ENCODE measurements at places on chromosomes 3 and 15. TPM values are rescaled to one million over a fixed set of nuclear protein-coding genes. Genes with fewer than 3 reads are reported as not detected.
A peak's percentile ranks its signal among the peaks of the same experiment; 100 is the strongest.

DNA sequence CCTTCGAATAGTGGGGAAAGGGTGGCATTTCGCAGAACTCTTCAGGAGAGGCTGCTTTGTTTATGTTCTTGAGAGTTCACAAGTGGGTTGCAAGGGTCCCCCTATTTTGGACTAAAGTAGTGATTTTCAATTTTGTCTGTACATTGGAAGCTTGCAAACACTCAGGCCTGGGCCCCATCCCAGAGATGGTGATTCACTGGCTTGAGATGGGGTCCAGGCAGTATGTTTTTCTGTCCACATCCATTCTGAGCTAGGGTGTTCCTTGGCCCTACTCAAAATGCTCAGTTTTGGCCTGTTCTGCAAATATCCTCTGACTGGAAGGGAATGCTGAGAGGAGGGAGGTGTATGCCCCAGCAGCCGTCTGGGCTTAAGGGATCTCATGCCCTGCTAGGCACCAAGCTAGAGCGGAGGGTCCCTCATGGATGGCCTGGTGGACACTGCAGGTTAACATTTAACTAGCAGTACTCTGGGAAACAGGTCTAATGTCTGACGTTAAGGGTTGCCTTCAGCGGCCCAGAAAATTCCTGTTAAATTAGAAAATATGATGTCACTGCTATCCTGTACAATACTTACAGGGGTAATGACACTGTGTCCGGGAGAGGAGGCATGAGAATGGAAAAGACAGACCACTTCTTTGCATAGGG lies 181.4 kb downstream of the OPA1 start:
- no peak for DNase-seq

DNA sequence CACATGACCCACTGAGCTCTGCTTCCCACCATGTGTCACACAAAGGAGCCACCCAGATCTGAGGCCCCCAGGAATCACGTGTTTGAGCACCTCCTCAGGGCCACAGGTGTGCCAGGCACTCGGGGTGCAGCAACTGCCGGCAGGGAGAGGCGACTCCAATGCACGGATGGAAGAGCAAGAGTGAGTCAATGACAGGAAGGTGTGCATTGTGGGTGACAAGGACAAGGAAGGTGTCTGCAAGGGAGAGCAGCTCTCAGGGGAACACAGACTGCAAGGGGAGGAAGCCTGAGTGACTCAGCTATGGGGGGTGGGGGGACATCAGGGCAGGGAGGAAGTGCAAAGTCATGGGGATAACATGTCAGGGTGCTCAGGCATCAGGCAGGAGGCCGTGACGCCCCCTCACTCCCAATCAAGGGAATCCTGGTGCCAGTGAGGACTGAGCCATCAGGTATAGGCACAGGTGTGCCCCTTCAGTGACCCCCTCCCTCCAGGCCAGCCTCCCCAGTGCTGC lies 67.4 kb downstream of the NUP210 start:
- peak; percentile 10 for DNase-seq

- no peak for DNase-seq
Observed at GRCh38 chr15:73714695-73715301, 30.6 kb downstream of the CD276 start.

DNA sequence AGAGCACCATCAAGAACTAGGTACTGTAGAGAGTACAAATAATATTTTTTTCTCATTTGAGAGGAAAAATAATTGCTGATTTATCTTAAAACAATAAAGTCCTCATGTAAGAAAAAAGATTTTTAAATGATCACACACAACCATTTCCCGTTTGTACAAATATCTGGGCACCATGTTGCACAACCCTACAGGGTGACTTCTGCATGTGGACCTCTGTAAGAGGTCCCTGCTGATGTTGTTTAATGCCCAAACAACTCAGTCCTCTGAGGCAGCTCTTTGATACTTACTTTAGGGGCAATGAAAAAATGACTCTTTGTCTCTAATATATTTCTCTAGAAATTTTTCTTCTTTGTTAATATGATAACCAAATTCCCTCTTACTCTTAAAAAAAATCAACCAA lies 168.1 kb upstream of the SATB1 start:
- no peak for DNase-seq

DNA sequence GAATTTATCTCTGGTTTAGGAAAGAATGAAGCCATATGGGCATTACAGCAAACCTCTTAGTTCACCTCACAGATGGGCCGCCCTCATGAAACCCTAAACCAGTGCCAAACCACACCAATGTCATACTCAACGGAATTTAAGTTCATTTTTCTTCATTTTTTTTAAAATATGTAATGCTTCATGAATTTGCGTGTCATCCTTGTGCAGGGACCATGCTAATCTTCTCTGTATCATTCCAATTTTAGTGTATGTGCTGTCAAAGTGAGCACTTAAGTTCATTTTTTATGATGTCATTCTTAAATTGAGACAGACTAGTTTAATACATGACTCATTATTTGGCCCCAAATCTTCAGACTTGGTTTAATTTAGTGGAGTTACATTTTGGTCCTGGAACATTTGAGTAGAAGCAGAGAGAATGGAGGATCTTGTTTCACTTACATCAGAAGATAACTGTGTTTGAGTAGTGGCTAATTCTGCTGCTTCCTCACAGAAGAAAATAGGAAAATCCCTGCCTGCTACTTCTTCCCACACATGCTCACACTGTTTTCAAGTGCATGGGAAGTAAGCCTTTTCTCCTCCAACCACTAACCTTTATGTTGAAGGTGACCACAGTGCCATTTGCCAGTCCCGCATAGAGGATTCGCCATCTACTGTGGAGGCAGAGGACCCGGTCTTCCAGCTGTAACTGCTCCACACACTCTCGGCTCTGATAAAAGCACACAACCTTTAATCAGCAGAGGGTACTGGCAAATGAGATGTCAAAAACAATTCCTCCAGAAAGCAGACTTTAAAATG lies 63.3 kb downstream of the ZNF106 start:
- DNase-seq: no peak

GRCh38 chr3:182487143-182487542 lies 306.2 kb upstream of the ATP11B start:
- no peak for DNase-seq

DNA sequence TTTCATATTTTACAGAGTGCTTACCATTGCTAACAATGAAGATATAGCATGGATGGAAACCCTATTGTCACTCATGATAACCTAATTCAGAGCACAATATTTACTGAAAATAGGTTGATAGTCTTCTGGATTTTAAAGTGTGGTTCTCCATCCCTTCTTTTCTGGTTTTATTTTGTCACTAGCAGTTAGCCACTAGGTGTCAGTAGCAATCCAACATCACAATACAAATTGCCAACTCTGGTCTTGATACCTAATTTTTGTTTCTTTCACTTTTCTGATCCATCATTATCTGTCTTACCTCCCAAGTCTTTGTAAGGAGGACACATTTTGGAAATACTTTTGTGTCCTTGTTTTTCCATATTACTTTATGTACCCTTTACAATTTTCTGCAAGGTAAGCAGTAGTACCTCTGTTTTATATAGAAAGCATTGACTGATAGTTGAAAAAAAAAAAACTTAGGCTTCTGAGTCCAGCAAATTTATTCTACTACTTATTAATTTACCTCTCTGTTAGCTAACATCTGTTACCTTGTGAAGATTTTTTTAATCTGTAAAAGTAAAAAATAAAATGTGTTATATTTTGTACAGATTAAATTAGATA lies 28.3 kb upstream of the CRYBG3 start:
- DNase-seq: peak; percentile 67

DNA sequence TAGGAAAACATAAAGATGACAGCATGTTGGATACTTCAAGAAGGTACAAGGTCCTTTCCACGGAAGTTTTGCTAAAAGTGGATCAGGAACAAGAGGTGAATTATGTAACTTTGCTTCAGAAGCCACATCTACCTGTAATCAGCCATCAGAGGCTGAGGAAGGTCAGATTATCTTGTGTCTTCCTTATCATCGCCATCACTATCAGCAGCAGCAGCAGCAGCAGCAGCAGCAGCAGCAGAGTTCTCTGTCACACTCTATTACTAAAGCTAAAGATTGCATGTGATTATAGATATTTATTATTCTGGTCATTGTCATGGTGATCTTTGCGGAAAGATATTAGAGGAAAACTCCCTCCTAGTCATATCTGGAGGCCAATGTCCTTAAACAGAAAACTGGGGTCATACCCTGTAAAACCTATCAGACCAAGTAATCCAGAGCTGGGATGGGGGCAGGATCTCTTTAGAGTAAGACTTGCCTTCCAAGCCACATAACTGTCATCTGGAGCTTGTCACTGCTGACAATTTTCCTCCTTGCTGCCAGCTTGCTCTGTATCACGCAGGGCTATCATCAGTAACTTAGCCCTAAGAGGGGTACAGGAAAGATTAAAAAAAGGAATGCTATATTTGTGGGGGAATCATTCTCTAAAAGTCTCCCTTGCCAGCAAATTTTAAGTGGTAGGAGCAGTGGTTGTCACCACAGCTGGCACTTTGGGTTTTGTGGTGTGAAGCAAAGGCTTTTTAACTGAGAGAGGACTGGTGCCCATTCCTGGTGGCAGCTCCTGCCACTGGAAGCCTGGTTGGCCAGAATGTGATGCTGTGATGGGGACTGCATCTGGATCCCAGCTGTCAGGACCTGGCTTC lies 130.9 kb upstream of the RASGRP1 start:
- no peak for DNase-seq

GRCh38 chr3:4680871-4681300 lies 187.7 kb downstream of the ITPR1 start:
- DNase-seq: no peak

Gene ASB14
- not detected for total RNA-seq

Gene GLDN
- total RNA-seq: not detected

Measured in dermis microvascular lymphatic vessel endothelial cell (primary cell).